NCI-H187 (cell line): ENCODE measurements at places on chromosomes 4 and X.

DNA sequence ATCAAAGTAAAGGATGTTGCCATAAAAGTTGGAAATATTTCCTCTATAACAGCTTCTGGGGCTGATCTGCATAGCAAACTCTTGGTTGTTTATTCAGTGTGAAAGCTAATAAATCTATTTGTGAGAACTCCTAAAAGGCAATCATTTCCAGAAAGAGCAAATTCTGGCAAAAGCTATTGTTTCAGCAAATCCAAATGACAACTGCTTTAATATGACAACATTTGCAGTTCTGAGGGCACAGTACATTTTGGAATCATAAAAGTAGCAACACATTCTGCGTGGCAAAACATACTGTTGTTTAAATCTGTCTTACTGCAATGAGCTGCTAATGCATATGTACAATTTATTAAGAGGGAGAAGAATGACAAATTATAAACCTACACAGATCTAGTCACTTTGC lies 818.1 kb downstream of the FSTL5 start:
- no peak for DNase-seq

- no peak for DNase-seq
Observed at GRCh38 chrX:11632732-11633131, 33.0 kb downstream of the ARHGAP6 start.

DNA sequence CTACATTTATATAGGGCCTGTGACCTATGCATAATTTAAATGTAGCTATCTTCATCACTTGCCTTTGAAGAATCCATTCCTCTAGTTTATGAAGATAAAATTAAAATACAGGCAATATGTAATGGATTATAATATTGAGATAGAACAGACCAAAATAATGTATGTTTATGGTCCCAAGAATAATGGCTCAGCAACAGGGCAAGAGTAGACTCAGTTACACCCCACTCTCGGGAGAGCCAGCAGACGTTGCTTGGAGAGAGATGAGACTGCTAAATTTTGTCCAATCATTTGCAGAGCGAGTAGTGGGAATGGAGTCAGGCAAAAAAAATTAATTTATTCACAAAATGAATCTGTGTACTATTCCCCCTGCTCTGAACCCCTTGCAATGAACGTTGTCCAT lies 223.2 kb upstream of the FAT4 start:
- DNase-seq: no peak

DNA sequence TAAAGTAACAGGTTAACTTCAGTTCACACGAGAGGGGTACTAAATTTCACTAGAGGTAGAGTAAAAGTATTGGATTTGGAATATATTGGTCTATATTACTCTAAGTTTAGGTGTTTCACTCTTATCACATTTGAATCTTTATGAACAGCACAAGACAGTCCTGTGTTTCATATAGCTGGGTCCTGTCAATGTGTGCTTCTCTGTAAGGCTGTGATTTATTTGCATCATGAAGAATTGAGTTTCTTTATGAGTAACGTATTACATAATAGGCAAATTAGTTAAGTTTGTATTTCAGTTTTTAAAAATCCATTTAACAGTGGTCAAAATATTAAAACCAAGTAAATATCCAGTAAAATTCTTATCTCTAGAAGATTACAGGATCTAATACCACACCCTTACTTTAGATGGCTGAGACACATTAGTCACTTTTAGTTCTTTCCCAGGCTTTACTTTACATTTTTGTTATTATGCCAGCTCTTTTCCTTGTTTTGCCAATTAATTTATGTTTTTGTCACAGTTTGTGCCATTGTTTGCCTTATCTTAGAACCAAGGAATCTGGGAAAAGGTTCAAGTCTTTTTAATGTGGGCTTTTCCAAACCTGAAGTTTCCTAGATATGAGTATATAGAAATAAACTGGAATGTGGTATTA lies 32.1 kb downstream of the NUDT6 start:
- no peak for DNase-seq

- DNase-seq: no peak
Observed at GRCh38 chr4:147247579-147247978, 233.3 kb upstream of the EDNRA start.

DNA sequence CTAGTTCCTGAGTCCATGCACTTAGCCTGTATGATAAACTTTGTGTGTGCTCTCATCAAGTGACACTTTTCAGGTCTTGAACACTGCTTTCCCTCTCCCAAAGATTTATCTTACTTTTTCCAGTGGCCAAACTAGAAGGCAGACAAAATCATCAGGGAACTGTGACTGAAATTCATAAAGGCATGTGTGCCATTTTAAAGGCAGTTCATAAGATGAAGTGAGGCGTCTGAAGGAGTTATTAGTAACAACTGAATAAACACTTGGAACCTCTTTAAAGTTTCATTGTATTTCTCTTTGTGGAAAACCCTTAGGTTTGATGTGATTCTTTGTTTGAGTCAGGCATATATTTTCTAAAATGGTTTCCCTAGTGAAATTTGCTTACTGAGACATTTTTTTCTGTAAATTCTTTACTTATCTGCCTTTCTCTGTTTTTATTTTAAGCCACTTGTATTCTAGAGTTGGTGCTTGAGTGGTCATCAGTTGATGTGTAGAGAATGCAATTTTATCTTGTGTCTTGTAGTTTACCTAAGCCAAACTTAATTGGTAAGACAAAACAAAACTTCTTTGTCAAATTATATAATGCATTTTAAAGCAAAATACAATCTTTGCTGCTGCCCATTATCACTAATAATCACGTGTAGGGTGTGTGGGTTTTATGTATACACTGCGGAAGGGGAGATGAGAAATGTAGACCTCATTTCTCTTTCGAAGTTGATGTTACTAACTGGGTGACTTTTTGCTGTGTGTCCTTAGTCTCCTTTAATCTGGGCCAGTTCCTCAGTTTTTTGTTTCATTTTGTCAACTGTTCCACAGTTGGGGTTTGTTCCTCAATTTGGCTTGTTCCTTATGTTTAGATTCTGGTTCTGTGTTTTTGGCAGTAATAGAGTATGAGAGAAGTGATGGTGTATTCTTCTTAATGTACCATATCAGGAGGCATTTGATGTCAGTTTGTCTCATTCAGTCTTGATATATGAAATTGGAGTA lies 56.8 kb downstream of the RBPJ start:
- no peak for DNase-seq

GRCh38 chr4:101205916-101206315 lies 141.4 kb downstream of the PPP3CA start:
- DNase-seq: no peak

- DNase-seq: peak; percentile 12
Observed at GRCh38 chrX:72255445-72255844, 16.6 kb upstream of the ERCC6L start.

DNA sequence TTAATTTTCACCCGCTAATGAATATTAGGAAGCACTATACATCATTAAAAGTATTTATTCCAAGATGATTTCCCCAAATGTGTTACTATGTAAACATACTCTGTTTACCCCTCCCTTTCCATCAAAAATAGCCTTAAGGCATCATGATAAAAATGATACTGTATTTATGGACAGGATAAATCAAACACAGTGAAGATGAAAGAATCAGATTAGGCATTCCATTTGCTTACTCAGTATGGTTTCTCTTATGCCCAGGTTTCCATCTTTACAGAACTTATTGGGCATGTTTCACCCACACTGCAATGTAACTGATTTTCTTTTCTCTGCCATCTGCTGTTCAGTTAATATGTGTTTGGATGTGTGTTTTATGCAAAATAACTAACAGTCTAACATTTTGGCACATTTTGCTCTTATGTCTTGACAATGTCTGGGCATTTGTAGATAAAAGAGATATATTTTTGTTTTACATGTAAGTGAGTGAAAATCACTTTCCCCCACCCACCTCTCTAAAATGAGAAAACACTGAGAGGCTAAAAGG lies 445.2 kb downstream of the RPA4 start:
- no peak for DNase-seq

DNA sequence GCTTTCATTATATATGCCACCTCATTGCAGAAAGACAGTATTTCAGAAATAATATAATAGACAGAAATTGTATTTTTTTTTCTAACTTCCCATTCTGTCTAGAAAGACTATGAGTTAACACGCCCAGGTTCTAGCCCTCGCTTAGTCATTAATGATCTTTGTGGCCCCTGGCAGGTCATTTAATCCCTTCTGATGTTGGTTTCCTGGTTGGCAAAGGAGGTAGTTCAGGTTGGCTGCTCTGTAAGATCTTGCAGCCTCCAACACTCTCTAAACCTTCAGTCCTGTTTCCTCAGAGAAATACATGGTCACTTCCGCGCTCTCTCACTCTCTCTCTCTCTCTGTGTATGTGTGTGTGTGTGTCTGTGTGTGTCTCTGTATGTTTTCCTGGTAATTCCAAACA lies 156.3 kb upstream of the NOCT start:
- no peak for DNase-seq

- no peak for DNase-seq
Observed at GRCh38 chr4:134905061-134905460, 703.5 kb upstream of the PABPC4L start.
